ENCODE measurements at places on chromosomes 6 and 20.

DNA sequence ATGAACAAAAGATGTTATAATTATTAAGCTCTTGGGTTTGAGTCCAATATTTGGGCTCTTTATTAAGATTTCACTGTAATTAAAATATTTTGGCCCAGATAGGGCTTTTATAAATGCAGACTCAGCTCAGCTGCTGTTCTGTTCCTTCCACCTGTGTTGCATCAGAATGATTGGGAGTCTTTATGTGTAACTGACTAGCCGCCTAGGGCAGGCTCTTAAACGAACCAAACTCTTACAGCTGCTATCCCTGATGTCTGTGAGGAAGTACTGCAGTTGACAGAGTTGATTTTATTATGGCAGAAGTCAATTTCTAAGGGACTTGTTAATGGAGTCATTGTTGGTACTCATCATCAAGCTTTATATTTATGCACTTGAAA, 144.7 kb downstream of the MYO6 start:
- no peak for DNase-seq

DNA sequence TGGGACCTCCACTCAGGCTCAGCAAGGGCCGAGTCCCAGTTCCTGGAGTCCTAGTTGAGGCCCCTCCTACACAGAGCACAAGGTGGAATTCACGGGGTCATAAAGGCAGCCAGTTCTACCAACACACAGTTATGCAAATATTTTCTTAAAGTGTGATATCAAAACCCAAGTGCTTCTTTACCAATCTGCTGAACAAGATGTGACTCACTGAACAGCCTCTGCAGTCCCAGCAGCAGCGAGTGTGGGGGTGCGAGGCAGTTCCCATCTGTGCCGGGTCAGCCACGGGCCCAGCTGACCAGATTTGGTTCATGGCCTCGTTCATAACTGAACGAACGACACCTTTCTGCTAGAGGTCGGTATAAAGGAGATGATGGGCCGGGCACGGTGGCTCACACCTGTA, 4.5 kb upstream of the TCEA2 start:
- no peak for DNase-seq

DNA sequence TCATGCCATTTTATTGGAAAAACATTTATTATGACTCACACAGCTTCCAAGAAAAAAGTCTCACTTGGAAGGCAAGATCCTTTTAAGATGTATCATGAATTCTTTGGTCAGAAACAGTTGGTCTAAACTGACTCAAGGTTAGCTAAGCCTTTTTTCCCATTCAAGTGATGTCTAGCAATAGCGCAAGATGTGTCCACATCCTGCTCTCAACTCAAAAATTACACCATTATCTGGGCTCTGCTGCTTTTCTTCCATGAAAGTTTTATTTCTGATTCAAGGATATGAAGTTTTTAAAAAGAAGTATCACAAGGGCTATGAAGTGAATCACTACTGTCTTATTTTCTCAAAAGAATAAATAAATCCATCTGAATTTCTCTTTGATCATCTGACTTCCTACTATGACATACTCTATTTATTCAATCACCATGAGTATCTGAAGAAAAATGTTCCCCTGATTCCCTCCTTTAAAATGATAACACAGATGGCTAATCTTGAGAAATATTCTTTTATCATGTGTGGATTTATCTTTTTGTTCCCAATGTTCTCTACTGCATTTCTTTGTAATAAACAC, 139.2 kb downstream of the AHI1 start:
- no peak for DNase-seq

DNA sequence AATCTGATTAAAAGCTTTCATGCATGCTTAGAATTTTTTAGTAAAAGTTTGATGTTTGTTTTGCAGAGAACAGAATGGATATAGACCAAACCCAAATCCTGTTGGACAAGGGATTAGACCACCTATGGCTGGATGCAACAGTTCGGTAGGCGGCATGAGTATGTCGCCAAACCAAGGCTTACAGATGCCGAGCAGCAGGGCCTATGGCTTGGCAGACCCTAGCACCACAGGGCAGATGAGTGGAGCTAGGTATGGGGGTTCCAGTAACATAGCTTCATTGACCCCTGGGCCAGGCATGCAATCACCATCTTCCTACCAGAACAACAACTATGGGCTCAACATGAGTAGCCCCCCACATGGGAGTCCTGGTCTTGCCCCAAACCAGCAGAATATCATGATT, 133.6 kb downstream of the NCOA3 start:
- no peak for DNase-seq

- DNase-seq = no peak
These were observed 29.5 kb downstream of the TRMT11 start for GRCh38 chr6:126015863-126016262.

DNA sequence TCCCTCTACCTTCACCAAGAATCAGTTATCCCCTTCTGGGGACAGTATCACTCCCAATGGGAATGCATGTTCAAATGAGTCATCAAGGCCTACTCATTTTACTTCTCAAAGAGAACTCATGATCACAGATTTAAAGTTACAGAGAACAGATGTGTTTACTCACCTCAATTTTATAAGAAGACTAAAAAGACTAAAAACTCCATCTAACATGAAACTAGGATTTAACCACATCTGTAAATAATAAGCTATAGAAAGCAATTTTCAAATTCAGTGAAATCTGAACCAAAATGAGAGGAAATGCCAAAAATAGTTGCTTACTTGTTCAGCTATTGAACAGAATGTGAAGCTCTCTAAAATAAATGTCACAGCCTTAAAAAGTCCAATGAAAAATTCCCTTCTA, 300.1 kb upstream of the KCNQ5 start:
- DNase-seq = no peak
